ENCODE measurements at places on chromosomes 4 and X.
A peak's percentile ranks its signal among the peaks of the same experiment; 100 is the strongest.

DNA sequence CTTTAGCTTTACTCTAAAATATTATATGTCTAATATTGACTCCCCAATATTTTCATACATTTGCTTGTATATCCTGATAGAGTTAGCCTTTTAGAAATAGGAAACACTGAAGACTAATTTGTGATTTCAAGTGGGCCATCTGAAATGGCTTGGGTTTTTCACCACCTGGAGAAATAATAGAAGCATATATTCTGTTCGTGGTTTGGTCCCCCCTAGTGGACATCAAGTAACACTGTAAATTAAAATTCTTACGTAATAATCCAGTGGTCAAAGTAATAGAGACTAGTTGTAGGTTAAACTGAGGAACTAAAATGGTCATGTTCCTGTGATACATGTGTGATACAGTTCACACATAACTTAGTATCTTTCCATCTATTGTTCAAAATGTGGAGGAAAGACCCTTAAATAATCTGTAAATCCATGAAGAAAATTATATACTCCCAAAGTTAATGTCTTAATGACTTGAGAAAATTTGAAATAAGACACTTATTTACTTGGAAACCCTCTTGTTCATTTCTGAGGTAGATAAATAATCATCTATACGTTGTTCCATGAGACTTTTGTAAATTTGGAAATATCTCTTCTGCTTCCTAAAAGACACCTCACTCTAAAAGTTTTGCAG lies 79.8 kb upstream of the SMARCAD1 start:
- DNase-seq = peak; percentile 50

DNA sequence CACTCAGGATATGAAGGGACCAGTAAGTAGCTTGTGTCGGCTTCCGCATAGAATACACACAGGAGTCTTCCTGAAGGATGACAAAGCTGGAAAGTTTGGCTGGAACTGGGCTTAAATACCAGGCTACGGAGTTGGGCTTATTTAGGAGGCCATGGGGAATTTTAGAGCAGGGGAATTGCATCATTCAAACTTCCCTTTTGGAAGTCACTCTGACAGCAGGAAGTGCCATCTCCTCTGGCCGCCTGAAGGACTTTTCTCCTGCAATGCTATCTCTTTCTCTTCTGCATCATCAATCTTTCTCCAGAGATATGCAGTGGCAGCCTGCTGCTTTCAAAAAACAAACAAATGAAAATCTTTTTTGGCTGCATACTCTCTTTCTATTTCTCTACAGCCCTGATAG lies 48.4 kb upstream of the PAK3 start:
- DNase-seq = no peak

GRCh38 chr4:63348735-63349673 lies 1060.2 kb downstream of the TECRL start:
- DNase-seq = no peak

DNA sequence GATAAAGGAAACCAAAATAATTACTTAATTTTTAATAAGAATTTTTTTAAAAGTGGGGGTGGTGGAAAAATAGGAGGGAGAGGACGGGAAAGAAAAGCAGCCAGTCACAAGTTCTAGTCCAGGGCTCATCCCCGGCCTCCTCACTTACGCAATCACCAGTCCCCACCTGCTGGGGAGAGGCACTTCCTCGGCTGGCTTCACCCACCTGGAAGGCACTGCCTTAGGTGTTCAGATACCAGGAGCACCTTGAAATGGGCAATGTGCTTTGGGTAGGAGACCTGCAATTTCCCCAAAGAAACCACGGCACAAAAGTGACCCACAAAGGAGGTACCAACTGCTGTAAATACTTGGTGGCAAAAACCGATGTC lies 23.8 kb downstream of the AFAP1 start:
- DNase-seq = no peak

- DNase-seq = no peak
Measured at GRCh38 chr4:95084584-95084983, 326.8 kb downstream of the BMPR1B start.

DNA sequence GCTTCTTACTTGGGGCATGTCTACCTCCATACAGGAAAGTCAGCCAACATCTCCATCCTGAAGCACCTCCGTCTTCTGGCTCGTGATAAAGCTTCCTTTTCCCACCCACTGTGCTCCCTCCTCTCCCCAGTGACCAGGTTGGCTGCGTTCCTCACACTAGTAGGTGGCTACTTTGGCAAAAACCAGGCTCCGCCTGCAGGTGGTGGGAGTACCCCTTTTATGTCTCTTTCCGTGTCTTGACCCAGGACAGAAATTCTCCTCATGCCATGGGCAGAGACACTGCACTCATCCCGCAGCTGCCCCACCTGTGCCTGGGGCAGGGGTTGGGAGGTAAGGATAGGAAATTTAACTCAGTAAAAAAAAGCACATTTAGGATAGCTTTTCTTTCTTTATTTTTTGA lies 50.9 kb downstream of the ENPP6 start:
- DNase-seq = no peak

DNA sequence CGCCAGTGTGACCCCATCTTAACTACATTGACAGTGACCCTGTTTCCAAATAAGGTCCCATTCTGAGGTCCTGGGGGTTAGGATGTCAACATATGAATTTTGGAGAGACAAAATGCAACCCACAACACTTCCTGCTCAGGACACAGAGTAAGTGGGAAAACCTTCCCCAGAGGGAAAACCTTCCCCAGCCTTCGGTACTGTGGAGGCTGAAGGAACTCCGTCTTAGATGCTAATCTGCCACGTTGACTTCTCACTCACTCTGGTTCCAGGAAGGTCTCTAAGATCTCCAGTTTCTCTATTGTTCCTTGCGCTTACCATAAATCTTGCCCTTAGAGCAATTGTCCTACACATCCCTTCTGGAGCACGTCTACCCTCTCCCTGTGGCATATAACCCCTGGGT lies 29.7 kb upstream of the HMX1 start:
- DNase-seq = no peak

DNA sequence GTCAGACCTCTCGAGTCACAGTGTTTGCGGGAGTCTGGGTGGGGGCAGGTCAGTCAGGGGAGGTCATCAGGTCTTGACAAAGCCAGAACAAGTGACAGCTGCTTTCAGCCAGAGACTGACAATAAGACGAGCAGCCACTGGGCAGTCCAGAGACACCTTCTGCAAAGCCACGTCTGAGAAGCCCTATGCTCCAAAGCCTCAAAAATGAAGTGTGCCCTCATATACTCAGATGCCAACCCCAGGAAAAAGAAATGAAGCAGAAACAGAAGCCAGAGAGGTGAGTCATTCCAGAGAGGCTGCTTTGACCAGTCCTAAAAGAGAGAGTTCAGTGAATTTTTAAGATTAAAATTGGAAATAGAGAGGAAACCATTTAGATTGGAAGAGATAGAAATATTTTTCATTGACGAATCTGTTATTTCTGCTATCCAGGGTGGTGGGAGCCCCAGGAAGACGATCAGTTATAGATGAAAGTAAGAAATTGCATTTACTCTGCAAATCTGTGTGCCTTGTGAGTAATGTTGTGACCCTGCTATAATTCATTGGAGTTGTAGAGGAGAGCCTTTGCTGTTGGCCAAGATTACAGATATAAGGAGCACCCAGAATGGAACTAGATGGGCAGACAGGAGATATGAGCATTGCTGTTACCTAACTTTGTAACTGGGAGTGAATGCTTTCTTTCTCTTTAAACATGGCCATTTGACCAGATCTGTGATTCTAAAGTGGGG lies 77.9 kb downstream of the LRRC66 start:
- DNase-seq = no peak

- no peak for DNase-seq
Measured at GRCh38 chrX:21840193-21840545, 752 bp downstream of the MBTPS2 start.

- no peak for DNase-seq
Measured at GRCh38 chr4:35347276-35347675, 897.0 kb downstream of the ARAP2 start.

- no peak for DNase-seq
Measured at GRCh38 chrX:7133050-7133440, 14.5 kb upstream of the STS start.

DNA sequence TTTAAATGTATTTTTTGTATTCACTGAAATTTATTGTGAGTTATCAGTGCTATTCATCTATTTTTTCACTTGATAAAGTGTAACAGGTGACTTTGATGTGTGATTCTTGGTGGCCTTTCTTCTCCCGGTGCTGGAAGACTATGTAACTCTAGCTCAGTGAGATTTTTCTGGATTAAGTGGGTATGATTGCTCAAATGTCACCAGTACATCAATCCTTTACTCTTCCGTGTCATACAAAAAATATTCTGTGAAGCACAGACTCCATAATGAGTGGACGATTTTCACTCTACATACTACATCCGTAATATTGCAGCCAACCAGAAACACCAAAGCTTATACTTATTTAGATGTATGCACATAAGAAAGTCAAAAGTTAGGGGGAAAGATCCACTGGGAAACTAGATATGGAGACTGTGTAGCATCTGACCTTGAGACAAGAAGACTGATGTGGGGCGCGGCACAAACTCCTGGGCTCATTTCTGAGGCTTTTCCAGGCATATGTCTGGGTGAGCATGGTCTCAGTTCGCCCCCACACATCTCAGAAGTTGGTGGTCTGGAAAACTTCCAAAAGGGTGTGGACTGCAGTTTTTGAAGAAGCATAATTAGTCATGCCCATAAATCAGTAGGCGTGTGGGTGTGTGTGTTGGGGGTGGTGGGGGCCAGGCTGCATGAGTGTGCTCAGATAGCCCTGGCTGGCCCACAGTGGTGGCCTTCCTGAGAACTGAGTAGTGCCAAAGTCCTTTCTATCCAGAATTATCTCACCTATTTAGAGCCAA lies 53.9 kb upstream of the TENM3 start:
- no peak for DNase-seq

DNA sequence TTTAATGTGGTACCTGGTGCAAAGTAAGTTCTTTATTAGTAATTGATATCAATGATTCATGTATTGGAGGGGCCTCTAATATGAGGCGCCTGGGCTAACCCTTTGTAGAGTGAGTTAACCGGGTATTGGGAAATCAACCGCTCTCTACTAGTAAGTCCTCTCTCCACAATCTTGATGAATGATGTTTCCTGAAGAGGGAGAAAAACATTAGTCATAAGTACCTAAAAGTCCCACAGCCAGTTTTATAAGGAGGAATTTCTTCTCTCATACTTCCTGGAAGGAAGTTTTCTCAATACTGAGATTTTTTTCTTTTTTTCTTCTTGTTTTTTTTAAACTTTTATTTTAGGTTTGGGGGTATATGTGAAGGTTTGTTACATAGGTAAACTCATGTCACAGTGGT lies 62.3 kb downstream of the AGTR2 start:
- no peak for DNase-seq

GRCh38 chrX:69117876-69118526 lies 47.3 kb downstream of the PJA1 start:
- no peak for DNase-seq

DNA sequence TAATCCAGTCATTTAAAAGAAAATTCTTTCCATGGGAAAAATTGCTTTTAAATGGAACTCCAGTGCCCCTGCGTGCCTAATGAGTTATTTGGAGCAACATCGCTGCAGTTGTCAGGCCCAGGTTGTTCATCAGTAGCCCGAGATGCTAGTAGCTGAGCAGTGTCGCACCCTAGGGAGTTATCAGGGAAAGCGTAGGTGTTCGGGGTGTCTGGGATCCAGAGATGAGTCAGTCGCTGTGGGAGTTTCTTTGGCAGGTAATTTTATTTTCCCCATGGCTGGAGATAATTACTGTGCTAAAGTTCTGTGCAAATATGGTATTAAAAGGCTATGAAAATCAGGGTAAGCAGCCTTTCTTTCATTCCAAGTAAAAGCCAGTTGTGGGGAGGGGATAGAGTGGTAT lies 49.4 kb downstream of the ANXA3 start:
- no peak for DNase-seq

- DNase-seq = no peak
Measured at GRCh38 chr4:68390205-68390935, 40.5 kb upstream of the YTHDC1 start.

DNA sequence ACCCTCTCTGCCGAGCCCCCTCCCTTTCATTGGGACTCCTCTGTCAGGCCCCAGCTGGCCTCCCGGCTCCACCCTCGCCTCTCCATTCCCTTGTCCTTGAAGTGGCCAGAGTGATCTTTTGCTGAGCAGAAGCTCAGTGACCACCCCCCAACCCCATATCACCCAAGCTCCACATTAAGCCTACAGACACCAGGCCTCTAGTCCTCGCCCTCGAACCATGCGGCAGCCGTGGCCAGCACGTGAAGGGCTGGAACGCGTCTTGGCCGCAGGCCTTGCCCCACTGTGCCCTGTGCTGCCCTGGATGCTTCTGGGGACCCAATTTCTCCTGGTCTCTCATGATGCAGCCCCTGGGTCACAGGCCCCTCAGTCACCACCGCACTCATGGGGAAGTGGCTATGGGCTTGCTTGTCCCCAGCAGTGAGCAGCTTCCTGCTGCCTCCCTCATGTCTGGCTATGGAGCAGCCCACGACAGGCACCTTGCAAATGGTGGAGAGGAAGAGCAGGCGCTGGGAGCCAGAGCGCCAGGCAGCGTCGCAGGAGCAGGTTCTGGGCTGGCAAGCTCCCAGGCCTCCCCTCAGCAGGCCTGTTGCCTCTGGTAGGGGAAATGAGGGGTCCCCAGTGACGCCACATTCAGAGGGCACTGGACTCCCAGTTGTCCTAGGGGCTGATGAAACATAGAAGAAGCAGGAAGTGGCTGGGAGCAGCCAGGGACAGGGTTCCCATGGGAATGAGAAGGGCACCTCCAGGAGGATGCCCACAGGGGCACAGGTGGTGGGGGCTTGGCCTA lies 757 bp upstream of the SRPK3 start:
- no peak for DNase-seq

- DNase-seq = no peak
Measured at GRCh38 chr4:79298027-79298426, 27.8 kb downstream of the NAA11 start.

DNA sequence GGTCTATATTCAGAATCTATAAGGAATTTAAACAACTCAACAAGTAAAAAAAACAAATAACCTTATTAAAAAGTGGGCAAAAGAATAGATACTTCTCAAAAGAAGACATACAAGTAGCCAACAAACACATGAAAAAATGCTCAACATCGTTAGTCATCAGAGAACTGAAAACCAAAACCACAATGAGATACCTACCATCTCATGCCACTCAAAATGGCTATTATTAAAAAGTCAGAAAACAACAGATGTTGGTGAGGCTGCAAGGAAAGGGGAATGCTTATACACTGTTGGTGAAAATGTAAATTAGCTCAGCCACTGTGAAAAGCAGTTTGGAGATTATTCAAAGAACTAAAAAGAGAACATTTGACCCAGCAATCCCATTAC lies 201.6 kb downstream of the QDPR start:
- no peak for DNase-seq

- no peak for DNase-seq
Measured at GRCh38 chr4:185018834-185019455, 655 bp downstream of the HELT start.

GRCh38 chr4:180913750-180914149 lies 1329.5 kb upstream of the TENM3 start:
- peak; percentile 12 for DNase-seq

DNA sequence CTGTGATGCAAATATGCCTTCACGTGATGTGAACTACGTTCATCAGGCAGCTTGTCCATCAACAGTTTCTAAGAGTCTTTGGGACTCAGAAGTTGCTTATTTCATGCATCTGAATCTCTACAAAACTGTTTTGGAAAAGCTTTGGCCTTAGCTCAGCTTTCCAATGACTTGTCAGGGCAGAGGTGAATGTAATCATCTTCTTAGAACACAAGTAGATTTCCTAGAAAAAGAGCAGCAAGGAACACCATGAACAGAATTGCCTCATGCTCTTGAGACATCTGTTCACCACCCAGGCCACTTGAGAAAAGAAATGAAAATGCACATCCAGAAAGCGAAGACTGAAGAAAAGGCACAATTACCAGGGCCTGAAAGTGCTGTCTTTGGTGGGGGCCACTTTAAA lies 105.8 kb upstream of the PDHA1 start:
- no peak for DNase-seq

Data from HCT116 (cell line).